ENCODE measurements at places on chromosomes 7 and 10. TPM values are rescaled to one million over a fixed set of nuclear protein-coding genes. Genes with fewer than 3 reads are reported as not detected.

OR9A2 gene
- total RNA-seq, result 0.30 TPM

DNA sequence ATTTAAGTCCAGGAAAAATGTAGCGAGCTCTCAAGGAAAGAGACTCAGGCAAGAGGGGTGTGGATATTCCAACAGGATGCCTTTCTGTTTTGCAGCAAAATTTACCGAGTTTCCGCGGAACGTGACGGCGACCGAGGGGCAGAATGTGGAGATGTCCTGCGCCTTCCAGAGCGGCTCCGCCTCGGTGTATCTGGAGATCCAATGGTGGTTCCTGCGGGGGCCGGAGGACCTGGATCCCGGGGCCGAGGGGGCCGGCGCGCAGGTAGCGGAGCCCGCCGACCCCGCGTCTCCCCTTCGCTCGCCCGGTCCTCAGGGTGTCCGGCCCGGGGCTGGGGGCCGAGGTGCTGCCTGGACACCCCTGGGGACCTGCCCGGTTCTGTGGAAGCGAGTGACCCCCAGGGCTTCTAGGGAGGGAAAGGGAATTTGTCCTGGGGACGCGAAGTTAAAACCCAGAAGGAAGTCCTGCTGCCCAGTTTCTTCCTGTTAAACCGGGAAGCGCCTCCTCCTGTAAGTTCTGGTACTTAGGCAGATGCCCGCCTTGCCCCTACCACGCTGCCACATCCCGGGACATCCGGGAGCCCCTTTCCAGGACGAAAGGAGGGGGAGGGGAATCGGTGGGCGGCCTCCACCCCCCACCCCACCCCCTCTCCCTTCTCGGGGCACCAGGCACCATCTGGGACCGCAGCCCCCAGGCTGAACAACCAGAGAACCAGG lies 2.5 kb downstream of the VSTM2A start:
- DNase-seq, result no peak

SLC39A12 gene
- total RNA-seq, result not detected

DNAJC1 gene
- total RNA-seq, result 24.0 TPM

DNA sequence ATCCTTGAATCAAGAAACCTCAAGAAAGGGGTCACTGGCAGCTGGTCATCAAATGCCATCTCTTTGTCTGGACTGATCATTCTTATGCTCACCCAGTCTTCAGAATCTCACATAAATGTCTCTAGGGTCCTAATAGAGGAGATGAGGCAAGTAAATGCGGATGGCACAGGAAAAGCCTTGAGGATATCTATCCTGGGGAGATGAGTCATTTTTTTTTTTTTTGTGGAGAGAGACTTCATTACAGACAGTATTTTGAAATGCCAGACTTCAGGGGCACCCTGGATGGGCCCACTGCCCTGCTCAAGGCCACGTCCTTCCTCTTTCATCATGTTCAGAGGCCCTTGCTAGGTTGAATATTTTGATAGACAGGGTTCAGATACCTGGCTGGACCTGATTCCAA lies 19.5 kb upstream of the PLPP4 start:
- DNase-seq, result no peak

DNA sequence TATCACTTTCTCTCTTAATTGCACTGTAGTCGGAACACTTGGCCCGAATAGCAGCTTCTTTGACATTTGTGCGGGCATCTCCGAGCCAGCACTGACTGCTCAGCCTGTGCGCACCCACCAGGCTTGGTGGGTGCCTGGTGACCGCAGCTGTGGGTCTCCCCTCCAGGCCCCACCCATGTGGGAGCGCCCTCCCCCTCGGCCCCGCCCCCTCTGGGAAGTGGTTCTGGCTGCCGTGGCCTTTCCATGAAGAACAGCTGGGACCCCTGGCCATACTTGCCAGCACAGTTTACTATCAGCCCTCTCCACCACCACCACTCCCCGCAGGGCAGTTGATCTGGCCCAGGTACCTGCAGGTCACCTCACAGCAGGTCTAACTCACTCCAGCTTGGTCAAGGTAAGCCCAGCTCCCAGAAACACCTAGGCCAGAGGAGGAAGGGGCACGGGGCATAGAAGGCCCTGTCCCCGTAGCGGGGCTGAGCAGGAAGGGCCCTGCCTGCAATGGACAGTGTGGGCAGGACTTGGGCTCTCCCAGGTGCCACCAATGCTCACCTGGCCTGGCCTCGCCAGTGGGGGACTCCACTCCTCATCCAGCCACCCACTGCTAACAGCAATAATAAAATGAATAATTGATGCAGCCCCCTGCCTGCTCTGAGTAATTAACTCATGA lies 5.8 kb downstream of the RASGEF1A start:
- no peak for DNase-seq

Data from activated T-helper 2 cell treated with anti-CD3 and anti-CD28 coated beads, Interferon-gamma antibody, Interleukin-2, Interleukin-4, amounts not matched to agents 10 μg/mL and 5 μg/mL and 100 μg/mL, durations not matched to agents 14 hours and 24 hours and 36 hours (primary cell).